ENCODE measurements at places on chromosomes 11 and 22.

DNA sequence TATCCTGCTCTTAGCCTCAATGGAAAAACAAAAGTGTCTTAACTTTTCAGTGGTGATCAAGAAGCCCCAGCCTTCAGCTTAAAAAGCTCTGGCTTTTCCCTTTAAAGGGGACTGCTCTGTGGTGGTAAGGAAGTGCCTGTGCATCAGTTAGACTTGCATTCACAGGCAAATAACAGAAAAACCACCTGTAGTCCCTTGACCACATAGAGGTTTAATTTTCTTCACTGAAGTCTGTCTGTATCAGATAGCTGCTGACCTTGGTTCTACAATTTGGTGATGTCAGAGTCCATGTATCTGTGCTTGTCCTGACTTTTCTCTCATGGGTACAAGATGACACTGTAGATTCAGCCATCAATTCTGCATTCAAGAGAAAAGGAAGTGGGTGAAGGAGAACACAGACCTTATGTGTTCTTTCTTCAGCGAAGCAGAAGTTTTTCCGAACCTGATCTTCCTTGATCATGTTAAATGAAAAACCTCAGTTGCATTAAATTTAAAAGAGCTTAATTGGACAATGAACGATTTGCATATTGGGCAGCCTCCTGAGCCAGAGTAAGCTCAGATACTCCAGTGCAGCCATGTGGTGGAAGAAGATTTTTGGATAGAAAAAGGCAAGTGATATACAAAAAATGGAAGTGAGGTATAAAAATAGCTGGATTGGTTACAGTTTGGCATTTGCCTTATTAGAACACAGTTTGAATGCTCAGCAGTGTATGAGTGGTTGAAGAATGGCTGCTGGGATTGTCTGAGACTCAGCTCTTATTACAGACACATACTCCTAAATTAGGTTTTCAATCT is 43.2 kb upstream of the RDX start:
- ATAC-seq = no peak

- no peak for ATAC-seq
Measured at GRCh38 chr11:4639931-4640330, 2.7 kb downstream of the OR51D1 start.

DNA sequence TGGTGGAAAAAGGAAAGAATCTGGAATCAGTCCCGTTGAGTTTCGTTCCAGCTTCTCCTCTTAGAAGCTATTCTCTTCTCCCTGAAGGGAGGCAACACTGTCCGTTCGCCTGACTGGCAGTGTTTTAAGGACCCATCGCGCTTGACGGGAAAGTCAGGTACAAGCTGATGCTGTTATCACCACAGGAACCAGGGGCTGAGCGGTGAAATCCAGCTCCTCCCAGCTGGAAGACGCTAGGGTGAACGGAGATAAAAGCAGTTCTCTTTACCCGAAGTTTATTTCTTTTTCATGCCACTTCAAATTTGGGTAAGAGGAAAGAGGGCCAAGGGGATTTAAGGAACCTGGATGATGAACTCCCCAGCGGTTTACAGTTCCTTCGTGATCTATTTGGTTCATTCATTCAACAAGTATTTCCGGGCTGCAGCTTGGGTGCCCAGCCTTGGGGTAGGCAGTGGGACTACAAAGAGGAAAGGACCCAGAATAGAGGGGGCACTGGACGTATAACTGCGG is 551 bp upstream of the DEUP1 start:
- peak; percentile 36 for ATAC-seq

DNA sequence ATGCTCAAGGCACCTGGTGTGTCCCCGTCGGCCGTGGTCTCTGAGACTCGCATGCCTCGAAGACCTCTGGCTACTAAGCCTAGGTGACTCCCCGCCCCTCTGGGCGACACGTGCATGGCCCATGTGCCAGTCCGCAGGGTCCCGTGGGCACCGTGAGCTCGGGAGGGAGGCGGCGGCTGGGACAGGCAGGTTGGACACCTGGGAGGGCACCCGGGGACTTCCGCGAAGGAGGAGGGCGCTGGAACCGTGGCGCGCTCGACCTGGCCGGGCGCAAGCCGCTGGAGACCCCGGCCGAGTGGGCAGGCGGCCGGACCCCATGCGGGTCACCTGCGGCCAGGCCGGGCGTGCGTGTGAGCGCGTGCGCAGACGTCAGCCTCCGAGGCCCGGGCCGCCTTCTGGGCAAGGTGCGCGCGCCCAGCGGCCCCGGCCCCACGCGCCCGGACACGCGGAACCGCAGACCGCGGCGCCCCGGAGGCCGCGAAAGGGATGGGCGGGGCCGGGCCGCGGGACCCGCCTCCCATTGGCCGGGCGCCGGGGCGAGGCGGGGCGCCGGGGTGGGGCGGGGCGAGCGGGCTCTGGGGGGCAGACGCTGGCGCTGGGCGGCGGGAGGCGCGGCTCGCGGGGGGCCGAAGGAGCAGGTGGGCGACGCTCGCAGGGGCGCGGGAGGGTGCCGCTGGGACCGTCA is 579 bp upstream of the RASD2 start:
- ATAC-seq = peak; percentile 87

DNA sequence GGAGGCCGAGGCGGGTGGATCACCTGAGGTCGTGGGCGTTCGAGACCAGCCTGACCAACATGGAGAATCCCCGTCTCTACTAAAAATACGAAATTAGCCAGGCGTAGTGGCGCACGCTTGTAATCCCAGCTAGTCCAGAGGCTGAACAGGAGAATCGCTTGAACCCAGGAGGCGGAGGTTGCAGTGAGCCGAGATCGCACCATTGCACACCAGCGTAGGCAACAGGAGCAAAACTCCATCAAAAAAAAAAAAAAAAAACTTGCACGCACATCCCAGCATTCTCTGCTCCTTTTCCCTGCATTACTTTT is 934 bp upstream of the ATL3 start:
- no peak for ATAC-seq

DNA sequence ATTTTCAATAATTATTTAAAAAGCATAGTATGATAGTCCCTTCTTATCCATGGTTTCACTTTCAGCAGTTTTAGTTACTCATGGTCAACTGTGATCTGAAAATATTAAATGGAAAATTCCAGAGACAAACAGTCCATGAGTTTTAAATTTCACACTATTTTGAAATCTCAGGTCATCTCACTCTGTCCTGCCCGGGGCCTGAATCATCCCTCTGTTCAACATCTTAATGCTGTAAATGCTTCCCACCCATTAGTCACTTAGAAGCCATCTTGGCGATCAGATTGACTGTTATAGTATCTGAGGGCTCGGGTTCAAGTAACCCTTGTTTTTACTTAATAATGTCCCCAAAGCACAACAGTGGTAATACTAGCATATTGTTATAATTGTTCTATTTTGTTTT is 1509.3 kb downstream of the FAM181B start:
- no peak for ATAC-seq

DNA sequence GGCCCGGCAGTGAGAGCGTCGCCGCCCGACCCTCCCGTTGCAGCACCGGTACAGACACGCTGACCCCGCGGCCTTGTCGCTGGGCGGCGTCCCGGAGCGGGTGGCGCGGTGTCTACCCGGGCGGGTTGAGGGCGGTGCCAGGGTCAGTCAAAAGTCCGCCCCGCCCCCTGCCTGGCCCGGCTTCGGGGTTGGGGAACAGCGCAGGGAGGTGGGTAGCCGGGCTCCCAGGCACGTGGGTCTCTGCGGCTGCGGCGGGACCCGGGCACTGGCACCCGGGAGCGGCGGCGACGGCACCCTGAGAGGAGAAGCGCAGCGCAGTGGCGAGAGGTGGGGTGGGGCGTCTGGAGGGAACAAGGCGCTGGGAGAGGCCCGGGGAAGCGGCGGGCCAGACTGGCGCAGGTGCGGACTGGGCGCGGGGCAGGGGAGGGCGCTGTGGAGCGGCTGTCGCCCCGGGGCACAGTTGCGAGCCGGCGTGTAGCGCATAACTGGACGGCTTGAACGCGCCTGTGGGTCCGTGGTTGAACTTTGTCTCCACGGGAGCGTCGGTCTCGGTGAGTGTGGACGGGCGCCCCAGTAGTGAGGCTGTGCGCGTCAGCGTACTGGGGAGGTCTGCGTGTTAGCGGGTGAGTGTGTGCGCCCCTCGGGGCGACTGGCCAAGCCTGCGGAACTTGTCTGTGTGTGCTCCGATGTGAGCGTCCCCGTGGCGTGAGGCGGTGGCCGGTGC is at the start of gene P2RY2:
TSS of gene P2RY2 (plus strand) at position 176 of the 724 bp plus-strand sequence. CDS start 15,879 bp downstream, outside the sequence.
- peak; percentile 82 for ATAC-seq

DNA sequence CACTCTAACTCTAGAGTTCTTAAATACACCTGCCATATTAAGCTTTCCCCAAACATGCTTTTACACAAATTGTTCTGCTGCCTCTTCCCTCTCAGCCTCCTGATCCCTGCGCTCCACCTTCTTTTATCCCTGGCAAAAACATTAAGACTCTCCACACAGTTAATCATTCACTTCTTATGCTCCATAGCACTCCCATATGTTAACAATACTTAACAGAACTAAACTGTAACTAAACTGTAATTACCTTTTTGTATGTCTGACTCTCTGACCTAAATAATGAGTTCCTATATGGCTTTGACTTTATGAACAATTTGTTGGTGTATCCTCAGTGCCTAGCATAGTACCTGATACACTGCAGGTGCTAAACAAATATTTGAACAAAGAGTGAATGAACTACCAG is 71.8 kb downstream of the BTBD10 start:
- ATAC-seq = no peak

- no peak for ATAC-seq
Measured at GRCh38 chr22:44595841-44596341, 97.9 kb upstream of the RTL6 start.

GRCh38 chr11:83721263-83721662 is 435.1 kb upstream of the CCDC90B start:
- ATAC-seq = no peak

GRCh38 chr11:85806876-85807275 is 4.1 kb downstream of the SYTL2 start:
- no peak for ATAC-seq

GRCh38 chr11:117435326-117435725 is 107.7 kb downstream of the CEP164 start:
- ATAC-seq = no peak

DNA sequence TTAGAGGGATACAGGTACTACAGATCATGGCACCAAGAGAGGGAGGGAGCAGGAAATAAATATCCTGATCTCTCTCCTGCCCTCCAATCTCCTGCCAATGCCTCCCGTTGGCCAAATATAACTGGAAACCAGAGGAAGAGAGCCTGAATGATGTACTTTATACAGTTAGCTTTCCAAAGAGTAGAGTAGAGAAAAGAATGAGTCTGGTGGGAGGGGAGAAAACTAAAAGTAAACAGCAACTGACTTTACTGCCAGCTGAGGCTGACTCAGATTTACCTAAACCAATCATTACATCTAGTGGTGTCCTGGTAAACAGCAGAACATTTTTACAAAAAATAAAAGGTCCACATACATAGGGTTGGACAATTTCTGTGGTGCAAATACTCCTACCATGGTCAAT is 5.1 kb downstream of the MPZL3 start:
- no peak for ATAC-seq

DNA sequence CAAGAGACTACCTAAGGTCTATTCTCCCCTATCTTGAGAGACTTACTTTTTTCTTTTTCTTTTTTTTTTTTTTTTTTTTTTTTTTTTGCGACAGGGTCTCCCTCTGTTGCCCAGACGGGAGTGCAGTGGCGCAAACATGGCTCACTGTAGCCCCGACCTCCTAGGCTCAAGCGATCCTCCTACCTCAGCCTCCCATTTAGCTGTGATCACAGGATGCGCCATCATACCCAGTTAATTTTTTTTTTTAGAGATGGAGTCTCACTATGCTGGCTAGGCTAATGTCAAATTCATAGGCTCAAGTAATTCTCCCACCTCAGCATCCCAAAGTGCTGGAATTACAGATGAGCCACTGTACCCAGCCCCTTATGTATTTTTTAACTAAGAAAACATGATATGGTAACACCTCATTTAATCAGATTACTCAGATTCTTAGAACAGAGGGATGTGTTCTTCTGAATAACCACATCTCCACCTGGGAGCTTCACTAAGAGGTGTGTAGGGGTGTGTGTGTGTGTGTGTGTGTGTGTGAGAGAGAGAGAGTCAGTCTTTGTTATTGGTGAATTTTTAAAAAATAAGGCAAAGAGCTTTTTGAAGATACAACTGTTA is 102.9 kb downstream of the USP35 start:
- no peak for ATAC-seq

DNA sequence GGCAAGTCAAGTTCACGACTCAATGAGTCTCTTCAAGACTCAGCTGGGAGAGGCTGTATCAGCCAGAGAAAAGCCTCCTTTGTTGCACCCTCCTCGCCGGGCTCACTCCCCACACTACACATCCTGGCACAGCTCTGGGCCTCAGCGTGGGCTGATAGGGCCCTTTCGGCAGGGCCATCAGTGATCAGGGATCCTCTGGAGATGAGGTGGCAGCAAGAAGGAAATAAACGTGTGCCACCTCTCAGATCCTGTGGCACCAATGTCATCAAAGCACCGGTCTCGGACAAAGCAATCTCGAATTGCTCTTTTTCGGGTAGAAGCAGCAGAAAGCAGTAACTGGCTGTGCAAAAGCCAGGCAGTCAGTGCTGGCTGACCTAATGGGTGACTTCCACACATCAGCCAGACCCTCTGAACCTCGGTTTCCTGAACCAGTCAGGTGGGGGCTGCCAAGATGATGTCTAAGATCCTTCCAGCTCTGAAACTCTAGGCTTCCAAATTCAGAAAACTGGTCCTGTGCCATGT is 2.1 kb downstream of the EHD1 start:
- no peak for ATAC-seq

DNA sequence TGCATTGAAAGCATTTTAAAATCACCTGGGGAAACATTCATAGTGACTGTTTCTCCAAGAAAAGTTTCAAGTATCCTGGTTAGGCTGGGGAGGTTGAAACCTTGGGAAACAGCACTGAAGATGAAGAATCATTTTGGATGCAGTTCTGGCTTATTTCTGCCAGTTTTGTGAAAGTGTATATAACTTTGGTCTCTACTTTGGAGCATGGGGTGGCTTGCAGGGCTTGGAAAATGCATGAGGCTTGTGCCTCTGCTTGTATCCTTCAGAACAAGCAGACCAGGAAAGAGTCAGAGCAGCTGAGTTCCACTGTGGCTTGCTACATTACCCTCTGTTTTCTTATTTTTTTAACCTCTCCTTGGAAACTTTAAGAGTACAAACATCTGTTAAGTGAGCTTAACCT is 19.5 kb downstream of the SLC5A12 start:
- no peak for ATAC-seq

- ATAC-seq = no peak
Measured at GRCh38 chr11:26442131-26442530, 110.2 kb downstream of the ANO3 start.

GRCh38 chr22:50242406-50242949 is 2.3 kb downstream of the TUBGCP6 start:
- ATAC-seq = no peak

GRCh38 chr11:64358536-64358906 is 441 bp upstream of the RPS6KA4 start:
- ATAC-seq = no peak

GRCh38 chr11:110335358-110335757 is 38.9 kb upstream of the RDX start:
- no peak for ATAC-seq

DNA sequence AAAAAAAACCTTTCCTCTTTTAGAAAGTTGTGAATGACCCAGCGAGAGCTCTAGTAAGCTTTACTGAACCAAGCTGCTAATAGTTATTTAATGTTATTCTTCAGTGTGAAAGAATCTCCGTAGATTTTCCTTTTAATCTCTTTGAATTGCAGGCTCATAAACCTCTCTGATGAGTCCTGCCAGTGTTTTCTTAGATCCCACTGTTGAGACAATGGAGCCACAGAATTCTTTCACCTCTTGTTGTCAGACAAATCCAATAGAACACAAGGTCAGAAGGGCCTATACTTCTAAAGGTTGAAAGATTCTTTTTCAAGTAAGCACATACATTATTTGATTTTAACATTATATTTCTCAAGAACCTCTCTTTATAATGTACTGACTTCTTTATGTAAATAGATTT is 52.2 kb downstream of the DNAJC24 start:
- ATAC-seq = no peak

All from gastroesophageal sphincter (tissue), 4 donors.